Peyer's patch (tissue), 4 donors: ENCODE measurements at places on chromosomes 4 and X. TPM values are rescaled to one million over a fixed set of nuclear protein-coding genes. Genes with fewer than 3 reads are reported as not detected.
A peak's percentile ranks its signal among the peaks of the same experiment; 100 is the strongest.

DNA sequence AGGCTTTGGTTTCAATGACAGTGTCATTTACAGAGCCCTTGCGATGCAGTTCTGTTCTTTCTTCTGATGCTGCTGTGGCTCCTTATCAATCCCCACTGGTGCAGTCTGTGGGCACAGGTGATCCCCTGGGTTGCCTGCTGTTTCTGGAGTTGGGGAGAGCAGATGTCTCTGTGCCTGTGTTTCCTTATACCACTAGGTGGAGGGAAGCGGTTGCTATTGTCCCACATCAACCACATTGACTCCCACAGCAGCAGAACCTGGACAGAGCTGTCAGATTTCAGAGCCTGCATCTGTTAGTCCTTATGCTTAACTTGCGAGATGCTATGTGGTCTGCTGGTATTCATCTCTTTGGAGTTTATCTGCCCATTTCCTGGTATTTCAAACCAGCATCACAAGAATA lies 57.7 kb downstream of the NEIL3 start:
- H3K27me3 ChIP-seq, result no peaks in the 10 kb centered on the region
- no peaks in the 10 kb centered on the region for H3K4me1 ChIP-seq
- no peak overlapping the region for H3K4me3 ChIP-seq
- H3K36me3 ChIP-seq, result no peaks in the 10 kb centered on the region
- no peak for DNase-seq
- H3K27ac ChIP-seq, result no peak overlapping the region

NWD2 gene
- not detected for total RNA-seq

USP17L24 gene
- not detected for total RNA-seq

DNA sequence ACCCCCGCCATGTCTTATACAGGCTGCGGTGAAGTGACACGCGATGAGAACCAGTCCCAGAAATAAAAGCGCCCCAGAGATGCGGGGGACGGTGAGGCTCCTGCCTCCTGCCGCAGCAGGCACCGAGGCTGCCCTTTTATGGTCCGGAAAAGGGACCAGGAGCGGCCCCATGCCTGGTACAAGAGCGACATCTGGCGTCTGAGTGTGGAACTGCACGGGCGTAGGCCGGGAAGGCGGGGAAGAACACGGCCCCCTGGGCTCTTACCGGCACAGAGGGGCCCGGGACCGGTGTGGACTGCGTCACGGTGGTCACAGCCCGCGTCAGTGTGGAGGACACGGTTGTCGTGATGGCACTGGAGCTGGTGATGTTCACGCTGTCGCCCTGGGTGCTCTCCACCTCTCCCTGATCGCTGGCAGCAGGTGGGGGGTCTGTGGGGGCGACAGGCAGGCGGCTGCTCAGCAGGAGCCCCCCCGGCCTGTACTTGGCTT lies 8.9 kb upstream of the RENBP start:
- H3K27ac ChIP-seq, result peak overlapping the region; percentile 68
- H3K27me3 ChIP-seq, result no peaks in the 10 kb centered on the region
- no peak overlapping the region for H3K4me3 ChIP-seq
- peaks cover 4% of the 10 kb centered on the region for H3K4me1 ChIP-seq
- H3K36me3 ChIP-seq, result no peaks in the 10 kb centered on the region

DNA sequence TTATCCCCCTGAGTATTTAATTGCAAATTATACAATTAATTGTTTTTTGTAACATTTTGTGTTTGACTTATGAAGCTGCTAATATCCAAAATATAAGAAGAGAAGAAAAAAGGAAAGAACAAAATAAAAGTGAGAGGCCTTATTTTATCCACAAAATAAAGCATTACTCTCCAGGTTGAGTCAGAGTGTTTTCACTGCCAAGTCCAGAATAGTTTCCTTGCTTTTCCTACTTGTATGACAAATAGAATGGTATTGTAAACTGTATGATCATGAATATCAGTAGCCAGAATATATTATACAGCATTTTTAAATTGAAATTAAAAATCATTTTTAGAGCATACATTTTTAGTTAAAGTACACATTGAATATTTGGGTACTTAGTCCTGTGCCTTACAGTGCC lies 237.8 kb downstream of the NDST4 start:
- H3K4me3 ChIP-seq, result no peak overlapping the region
- H3K4me1 ChIP-seq, result no peaks in the 10 kb centered on the region
- no peak overlapping the region for H3K27ac ChIP-seq
- H3K27me3 ChIP-seq, result no peaks in the 10 kb centered on the region
- no peaks in the 10 kb centered on the region for H3K36me3 ChIP-seq
- no peak for DNase-seq

DNA sequence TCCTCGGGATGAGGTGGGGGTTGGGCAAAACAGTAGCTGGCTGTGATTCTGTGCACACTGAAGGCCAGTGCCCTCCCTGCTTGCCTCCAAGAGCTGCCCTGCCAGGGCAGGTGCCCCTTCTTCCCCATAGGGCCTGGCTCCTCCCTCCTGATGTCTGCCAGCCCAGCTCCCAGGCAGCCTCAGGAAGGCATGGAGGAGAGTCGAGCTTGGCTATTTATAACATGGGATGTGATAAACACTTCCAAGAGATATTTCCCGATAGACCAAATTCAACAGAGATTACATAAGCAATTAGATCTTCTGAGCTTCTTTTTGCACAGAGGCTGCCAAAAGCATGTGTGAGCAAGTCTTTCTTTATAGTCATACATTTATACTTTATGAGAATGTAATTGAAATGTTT lies 45.3 kb upstream of the PJA1 start:
- H3K4me3 ChIP-seq, result no peak overlapping the region
- H3K4me1 ChIP-seq, result no peaks in the 10 kb centered on the region
- no peak for DNase-seq
- H3K36me3 ChIP-seq, result no peaks in the 10 kb centered on the region

GRCh38 chrX:124344246-124344645 lies 2.1 kb upstream of the SH2D1A start:
- H3K27ac ChIP-seq, result no peak overlapping the region
- H3K4me3 ChIP-seq, result no peak overlapping the region
- no peaks in the 10 kb centered on the region for H3K27me3 ChIP-seq
- no peak for DNase-seq

GRCh38 chr4:87007528-87008446 lies 73.0 kb downstream of the AFF1 start:
- DNase-seq, result peak; percentile 82
- H3K27ac ChIP-seq, result peak overlapping the region; percentile 94
- H3K4me1 ChIP-seq, result peaks cover 45% of the 10 kb centered on the region
- H3K27me3 ChIP-seq, result no peaks in the 10 kb centered on the region
- peak overlapping the region; percentile 51 for H3K4me3 ChIP-seq
- no peaks in the 10 kb centered on the region for H3K36me3 ChIP-seq

GRCh38 chr4:105755375-105755774 lies 46.8 kb downstream of the GSTCD start:
- no peak for DNase-seq
- no peak overlapping the region for H3K4me3 ChIP-seq
- H3K27me3 ChIP-seq, result no peaks in the 10 kb centered on the region
- H3K27ac ChIP-seq, result no peak overlapping the region
- H3K36me3 ChIP-seq, result no peaks in the 10 kb centered on the region
- H3K4me1 ChIP-seq, result no peaks in the 10 kb centered on the region

GRCh38 chr4:152514356-152514755 lies 21.5 kb downstream of the FBXW7 start:
- no peak for DNase-seq
- H3K36me3 ChIP-seq, result no peaks in the 10 kb centered on the region
- no peaks in the 10 kb centered on the region for H3K27me3 ChIP-seq
- no peaks in the 10 kb centered on the region for H3K4me1 ChIP-seq
- no peak overlapping the region for H3K27ac ChIP-seq

DNA sequence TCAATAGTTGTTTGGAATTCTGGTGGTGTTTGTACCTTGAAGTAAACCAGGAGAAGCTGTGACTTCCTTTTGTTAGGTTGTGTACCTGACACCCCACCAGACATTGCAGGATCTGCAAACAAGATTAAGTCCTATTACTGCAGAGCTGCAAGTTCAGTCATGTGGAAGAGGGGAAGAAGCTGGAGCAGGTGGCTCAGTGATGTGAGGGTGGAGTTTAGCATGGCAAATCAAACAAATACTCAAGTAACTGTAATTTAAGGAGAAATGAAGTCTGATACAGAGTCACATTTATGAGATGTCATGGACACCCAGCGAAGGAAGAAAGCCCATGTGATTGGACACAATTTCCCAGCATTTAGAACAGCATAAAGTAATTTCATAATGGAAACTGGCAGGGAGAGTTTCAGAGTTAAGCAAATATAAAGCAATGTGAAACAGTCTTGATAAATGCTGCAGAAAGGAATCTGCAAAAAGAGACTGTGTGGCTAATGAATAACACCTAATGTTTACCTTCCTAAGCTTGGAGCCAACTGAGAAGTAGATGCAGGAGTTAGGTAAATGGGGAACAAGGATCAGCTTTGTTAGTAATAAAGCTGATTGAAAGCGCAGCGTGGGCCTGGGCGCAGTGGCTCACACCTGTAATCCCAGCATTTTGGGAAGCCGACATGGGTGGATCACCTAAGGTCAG lies 249.1 kb downstream of the GBA3 start:
- no peaks in the 10 kb centered on the region for H3K27me3 ChIP-seq
- no peak overlapping the region for H3K4me3 ChIP-seq
- H3K36me3 ChIP-seq, result no peaks in the 10 kb centered on the region
- no peaks in the 10 kb centered on the region for H3K4me1 ChIP-seq

- no peak for DNase-seq
- H3K4me3 ChIP-seq, result no peak overlapping the region
These were observed 564.4 kb downstream of the TMA16 start for GRCh38 chr4:164058776-164059445.

CCNQ gene
- total RNA-seq, result 33.3 TPM

TMPRSS11D gene
- total RNA-seq, result not detected

DNA sequence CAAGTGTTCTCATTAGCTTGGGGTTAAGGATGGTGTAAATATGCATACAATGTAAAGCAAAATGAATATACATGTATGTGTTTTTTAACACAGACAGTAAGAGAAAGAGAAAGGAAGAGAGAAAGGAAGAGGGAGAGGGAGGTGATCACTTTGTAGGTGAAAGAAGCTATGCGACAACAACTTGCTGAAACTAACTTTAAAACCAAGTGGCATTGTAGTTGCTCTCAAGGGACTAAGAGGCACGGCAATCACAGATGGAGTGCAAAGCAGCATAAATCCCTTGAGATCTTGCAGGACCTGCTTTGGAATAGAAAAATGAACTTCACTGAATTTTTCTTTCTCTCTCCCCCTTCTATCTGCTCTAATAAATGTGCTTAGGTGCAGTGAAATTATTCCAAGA lies 1665.0 kb upstream of the TENM3 start:
- DNase-seq, result no peak
- no peak overlapping the region for H3K4me3 ChIP-seq
- no peaks in the 10 kb centered on the region for H3K36me3 ChIP-seq
- H3K27me3 ChIP-seq, result no peaks in the 10 kb centered on the region
- no peak overlapping the region for H3K27ac ChIP-seq
- H3K4me1 ChIP-seq, result no peaks in the 10 kb centered on the region

DNA sequence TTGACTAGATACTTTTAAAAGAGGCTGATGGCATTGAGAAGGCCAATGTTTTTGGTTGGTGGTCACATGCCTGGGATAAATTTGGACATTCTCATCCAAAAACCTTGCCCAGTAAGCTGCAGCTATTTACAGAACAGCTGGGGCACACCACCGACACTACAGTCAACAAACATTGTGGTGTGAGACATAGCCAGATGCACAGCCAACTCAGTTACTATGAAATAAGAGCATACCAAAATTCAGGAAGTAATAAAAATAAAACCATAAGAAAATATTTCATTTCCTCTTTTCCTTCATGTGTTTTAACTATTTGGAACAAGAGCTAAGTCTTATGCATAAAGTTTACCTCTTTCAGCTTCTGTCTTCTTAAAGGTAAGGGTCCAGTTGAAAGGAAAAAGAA lies 8.8 kb downstream of the PPM1K start:
- H3K36me3 ChIP-seq, result no peaks in the 10 kb centered on the region
- no peak overlapping the region for H3K27ac ChIP-seq
- H3K4me3 ChIP-seq, result no peak overlapping the region
- H3K4me1 ChIP-seq, result peaks cover 4% of the 10 kb centered on the region

DNA sequence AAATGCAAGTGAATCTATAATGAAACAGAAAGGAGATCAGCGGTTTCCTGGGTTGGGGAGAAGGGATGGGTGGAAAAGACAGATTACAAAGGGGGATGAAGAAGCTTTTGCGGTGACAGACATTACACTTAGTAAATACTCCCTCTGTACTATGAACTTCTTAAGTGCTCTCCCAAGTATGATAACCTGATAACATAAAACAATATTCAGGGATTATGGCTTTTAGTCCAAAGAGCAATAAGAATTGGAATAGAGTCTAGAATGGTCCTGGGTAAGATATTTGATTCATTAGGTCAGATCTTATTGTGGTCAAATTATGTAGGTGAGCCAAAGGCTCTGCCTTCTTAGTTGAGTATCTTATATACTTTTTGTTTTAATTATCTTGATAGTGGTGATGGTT lies 9.2 kb downstream of the LRRC66 start:
- H3K36me3 ChIP-seq, result no peaks in the 10 kb centered on the region
- H3K27ac ChIP-seq, result no peak overlapping the region
- no peaks in the 10 kb centered on the region for H3K27me3 ChIP-seq

CASP6 gene
- total RNA-seq, result 132 TPM

DNA sequence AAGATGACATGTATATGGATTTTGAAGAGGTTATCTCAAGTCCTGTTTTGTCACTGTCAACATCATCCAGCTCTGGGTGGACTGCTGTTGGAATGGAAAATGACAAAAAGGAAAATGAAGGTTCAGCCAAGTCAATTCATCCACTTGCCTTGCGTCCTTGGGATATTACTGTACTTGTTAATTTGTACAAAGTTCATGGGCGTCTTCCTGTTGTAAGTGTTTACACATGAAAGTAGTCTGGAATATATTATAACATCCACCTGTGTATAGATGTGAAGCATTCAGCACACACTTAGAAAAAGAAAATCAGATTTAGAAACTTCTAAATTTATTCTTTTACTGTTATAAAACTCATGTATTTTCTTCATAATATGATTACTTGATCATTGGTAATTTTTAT lies 67.2 kb downstream of the BLTP1 start:
- DNase-seq, result no peak
- no peaks in the 10 kb centered on the region for H3K36me3 ChIP-seq
- H3K27me3 ChIP-seq, result no peaks in the 10 kb centered on the region
- no peak overlapping the region for H3K4me3 ChIP-seq

- H3K27me3 ChIP-seq, result no peaks in the 10 kb centered on the region
- H3K36me3 ChIP-seq, result no peaks in the 10 kb centered on the region
- H3K4me3 ChIP-seq, result no peak overlapping the region
- DNase-seq, result no peak
These were observed 6.1 kb upstream of the PAGE1 start for GRCh38 chrX:49701933-49702332.

PLAC1 gene
- total RNA-seq, result not detected

GRCh38 chr4:106530821-106531220 lies 162.2 kb upstream of the GIMD1 start:
- no peak for DNase-seq
- H3K4me3 ChIP-seq, result no peak overlapping the region
- no peak overlapping the region for H3K27ac ChIP-seq
- H3K36me3 ChIP-seq, result no peaks in the 10 kb centered on the region

DNA sequence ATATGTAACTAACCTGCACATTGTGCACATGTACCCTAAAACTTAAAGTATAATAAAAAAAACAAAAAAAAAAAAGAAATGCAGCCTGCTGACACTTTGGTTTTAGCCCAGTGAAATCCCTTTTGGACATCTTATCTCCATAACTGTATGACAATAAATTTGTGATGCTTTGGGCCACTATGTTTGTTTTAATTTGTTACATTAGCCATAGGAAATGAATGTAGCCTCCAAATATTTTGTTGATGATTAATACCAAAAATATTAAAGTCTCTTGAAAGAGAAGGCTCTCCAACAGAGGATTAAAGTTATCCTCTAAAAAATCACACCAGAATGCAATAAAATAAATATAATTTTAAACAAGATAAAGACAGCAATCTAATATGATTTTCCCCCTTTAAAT lies 852.7 kb upstream of the SLIT2 start:
- H3K27me3 ChIP-seq, result no peaks in the 10 kb centered on the region
- H3K27ac ChIP-seq, result no peak overlapping the region
- H3K36me3 ChIP-seq, result no peaks in the 10 kb centered on the region
- H3K4me1 ChIP-seq, result no peaks in the 10 kb centered on the region

GAGE13 gene
- total RNA-seq, result not detected

HEPH gene
- total RNA-seq, result 65.2 TPM

SERTM2 gene
- 0.18 TPM for total RNA-seq

CENPE gene
- total RNA-seq, result 4.2 TPM
